Effector memory CD4-positive, alpha-beta T cell (primary cell): ENCODE measurements at places on chromosomes 2 and 18.

DNA sequence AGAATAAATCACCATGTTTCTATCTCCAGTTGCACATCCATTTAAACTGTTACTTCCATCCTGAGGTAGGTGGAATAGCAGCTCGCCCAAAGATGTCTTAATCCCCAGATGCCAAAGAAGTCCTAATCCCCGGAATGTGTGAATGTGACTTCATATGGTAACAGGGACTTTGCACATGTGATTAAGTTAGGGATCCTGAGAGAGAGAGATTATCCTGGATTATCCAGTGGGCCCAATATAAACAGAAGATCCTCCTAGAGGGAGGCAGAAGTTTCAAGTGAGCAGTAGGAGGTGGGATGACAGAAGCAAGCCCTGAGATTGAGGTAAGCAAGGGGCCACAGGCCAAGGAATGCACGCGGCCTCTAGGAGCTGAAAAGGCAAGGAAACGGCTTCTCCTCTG, 19.8 kb downstream of the CREG2 start:
- H3K4me1 ChIP-seq = peaks cover 3% of the 10 kb centered on the region
- H3K27me3 ChIP-seq = no peaks in the 10 kb centered on the region
- DNase-seq = no peak
- H3K27ac ChIP-seq = no peak overlapping the region

GRCh38 chr18:48064978-48065600, 134.6 kb upstream of the SMAD2 start:
- DNase-seq = no peak
- H3K27me3 ChIP-seq = no peaks in the 10 kb centered on the region
- H3K4me3 ChIP-seq = no peak overlapping the region

DNA sequence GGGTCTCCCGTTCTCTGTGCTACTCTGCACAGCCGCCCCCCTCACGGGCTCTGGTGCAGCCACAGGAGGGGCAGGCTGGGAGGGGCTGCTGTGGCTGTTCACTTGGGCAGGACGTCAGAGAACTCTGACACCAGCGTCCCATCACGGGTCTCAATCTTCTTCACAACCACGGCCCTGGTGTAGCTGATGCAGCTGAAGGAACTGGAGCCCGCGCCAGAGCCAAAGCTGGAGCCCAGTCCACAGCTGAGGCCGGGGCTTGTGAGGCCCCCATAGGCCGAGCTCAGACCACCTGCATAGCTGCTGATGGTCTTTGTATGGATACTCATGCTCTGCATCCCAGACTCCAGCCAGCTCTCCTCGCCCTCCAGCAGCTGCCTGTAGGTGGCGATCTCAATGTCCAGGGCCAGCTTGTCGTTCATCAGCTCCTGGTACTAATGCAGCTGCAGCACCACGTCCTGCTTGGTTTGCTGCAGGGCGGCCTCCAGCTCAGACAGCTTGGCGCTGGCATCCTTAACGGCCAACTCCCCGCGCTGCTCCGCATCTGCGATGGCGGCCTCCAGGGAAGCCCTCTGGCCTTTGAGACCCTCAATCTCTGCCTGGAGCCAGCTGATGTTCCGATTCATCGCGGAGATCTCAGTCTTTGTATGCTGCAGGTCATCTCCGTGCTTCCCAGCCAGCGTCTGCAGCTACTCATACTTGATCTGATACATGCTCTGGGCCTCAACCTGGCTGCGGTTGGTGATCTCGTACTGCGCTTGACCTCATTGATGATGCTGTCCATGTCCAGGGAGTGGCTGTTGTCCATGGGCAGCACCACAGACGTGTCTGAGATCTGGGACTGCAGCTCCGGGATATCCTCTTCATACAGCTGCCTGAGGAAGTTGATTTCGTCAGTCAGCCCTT, 7.4 kb upstream of the DUSP19 start:
- H3K27me3 ChIP-seq = no peaks in the 10 kb centered on the region
- H3K4me3 ChIP-seq = no peak overlapping the region
- H3K27ac ChIP-seq = no peak overlapping the region
- H3K4me1 ChIP-seq = no peaks in the 10 kb centered on the region

GRCh38 chr2:167057446-167057845, 169.2 kb downstream of the XIRP2 start:
- no peaks in the 10 kb centered on the region for H3K27me3 ChIP-seq
- H3K27ac ChIP-seq = no peak overlapping the region
- H3K4me3 ChIP-seq = no peak overlapping the region
- no peak for DNase-seq

DNA sequence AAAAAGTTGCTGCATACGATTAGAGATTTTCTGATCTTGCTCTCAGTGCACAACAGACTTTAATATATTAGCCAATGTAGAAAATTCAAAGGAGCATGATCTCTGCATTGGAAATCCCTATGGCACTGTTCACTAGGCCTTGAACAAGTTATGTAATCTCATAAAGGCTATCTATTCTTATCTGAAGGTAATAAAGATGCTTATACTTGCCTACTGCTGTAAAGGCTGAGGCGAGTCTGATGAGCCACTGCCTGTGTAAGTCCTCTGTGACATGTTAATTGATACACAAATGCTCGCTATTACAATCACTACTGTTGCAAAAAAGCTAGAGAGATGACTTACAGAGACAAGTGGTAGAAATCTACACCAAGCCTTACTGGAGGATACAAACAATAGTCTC, 207.4 kb downstream of the EPHA4 start:
- no peak overlapping the region for H3K4me3 ChIP-seq
- no peaks in the 10 kb centered on the region for H3K36me3 ChIP-seq
- H3K27me3 ChIP-seq = no peaks in the 10 kb centered on the region
- H3K4me1 ChIP-seq = no peaks in the 10 kb centered on the region
- no peak overlapping the region for H3K27ac ChIP-seq

GRCh38 chr2:241559323-241560161, 997 bp downstream of the BOK start:
- peaks cover 16% of the 10 kb centered on the region for H3K27me3 ChIP-seq
- DNase-seq = no peak
- H3K4me1 ChIP-seq = peaks cover 6% of the 10 kb centered on the region
- no peak overlapping the region for H3K27ac ChIP-seq
- peak overlapping the region; percentile 37 for H3K4me3 ChIP-seq

- H3K4me3 ChIP-seq = no peak overlapping the region
- H3K27me3 ChIP-seq = no peaks in the 10 kb centered on the region
Observed at GRCh38 chr2:23489471-23490322, 104.7 kb downstream of the KLHL29 start.

DNA sequence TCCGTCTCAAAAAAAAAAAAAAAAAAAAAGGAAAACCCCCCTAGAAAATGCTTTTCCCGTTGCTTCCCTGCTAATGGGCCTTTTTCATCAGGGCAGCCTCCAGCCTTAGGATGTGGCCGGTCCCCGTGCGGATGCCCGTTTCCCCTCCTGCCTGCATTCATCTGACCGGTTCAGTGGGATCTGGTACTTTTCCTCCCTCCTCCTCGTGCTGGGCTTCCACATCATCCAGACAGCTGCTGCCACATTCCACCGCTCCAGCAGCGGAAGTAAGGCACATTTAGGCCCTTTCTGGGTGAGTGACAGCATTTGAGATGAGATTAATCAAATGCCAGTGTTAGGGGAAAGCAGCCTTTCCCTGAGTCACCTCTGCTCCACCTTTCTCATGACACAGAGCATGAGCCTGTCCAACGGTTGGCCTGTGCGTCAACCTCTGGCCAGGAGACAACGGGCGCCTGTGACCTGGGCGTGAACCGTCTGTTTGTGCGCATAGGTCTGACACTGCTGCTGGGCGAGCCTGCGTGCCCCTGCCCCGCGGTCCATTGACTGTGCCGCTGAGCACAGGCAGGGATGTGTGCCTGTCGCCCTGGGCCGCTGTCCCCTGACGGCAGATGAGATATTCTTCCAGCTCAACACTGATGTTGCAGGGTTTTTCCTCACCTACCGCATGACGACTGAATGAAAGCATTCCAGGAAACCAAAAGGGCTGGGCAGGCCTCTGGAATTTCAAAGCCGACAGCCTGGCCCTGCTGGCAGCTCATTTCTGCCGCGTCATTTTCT, 174.0 kb downstream of the TGIF1 start:
- peaks cover 16% of the 10 kb centered on the region for H3K4me1 ChIP-seq
- no peak for DNase-seq
- H3K27ac ChIP-seq = peak overlapping the region; percentile 30

DNA sequence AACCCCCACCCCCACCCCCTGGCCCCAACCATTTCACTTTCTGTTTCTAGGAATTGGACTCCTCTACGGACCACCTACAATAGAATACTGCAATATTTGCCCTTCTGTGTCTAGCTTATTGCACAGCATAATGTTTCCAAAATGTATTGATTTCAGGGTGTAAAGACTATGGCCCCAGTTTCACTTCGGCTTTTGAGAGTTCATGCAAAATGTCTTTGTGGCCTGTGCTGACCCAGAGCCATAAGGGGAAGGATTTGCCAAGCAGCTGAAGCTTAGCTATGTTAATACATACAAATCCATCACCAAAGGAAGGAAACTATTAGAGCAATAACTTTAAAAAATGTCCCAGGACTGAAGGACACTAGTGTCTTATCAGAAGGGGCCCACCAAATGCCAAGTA, 11.2 kb upstream of the ATP9B start:
- no peaks in the 10 kb centered on the region for H3K36me3 ChIP-seq
- no peak overlapping the region for H3K27ac ChIP-seq
- DNase-seq = no peak

DNA sequence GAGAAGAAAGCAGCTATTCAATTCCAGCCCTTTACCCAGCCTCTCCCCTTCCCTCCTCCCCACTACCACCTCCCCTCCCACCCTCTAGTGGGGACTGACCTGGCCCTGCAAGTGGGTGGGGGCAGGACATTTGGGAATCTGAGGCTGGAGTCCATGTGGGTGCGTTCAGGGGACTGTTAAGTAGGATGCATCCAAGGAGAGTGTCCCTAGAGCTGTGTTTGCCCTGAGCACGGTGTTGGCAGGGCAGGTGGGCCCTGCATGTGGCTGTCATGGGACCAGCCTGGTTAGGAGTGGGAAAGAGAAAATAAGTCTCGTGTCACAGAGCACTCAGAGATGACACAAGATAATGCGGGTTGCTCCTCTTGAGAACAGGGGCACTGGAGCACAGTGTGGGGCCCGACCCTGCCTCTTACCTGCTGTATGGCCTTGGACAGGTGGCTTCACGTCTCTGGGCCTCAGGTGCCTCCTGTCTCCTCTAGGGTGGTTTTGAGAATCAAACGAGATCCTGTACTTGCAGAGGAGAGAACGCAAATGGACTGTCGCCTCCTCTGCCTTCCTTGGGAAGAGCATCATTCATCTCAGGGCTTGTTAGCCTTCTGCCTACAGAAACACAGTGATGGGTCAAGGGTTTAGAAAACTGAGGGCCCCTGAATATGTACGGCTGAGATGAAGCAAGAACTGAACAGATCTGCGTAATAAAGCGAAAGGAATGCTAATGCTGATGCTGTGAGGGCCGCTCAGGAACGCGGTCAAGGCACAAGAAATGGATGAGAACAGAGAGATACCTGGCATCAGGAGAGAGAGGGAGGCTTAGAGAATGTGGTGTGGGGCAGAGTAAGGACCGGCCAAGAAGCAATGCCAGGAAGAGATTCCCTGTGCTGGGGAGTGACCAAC, 187.7 kb upstream of the HAAO start:
- H3K4me3 ChIP-seq = no peak overlapping the region
- no peaks in the 10 kb centered on the region for H3K36me3 ChIP-seq
- DNase-seq = no peak
- H3K27me3 ChIP-seq = no peaks in the 10 kb centered on the region
- no peak overlapping the region for H3K27ac ChIP-seq

GRCh38 chr2:157867703-157868102, 8.4 kb downstream of the ACVR1 start:
- no peaks in the 10 kb centered on the region for H3K36me3 ChIP-seq
- no peak overlapping the region for H3K4me3 ChIP-seq
- H3K4me1 ChIP-seq = peaks cover under 1% of the 10 kb centered on the region
- no peaks in the 10 kb centered on the region for H3K27me3 ChIP-seq
- no peak overlapping the region for H3K27ac ChIP-seq

DNA sequence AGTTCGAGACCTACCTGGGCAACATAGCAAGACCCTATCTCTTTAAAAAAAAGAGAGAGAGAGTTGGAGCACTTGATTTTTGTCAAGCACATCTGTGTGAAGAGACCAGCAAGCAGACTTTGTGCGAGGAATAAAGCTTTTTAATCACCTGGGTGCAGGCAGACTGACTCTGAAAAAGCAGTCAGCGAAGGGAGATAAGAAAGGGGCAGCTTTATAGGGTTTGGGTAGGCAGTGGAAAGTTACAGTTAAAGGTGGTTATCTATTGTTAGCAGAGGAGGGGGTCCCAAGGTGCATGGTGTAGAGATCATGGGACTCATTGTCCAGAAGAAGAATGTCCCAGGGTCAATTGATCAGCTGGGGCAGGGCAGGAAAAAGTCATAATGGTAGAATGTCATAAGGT, 34.4 kb downstream of the NCL start:
- no peaks in the 10 kb centered on the region for H3K4me1 ChIP-seq
- no peaks in the 10 kb centered on the region for H3K36me3 ChIP-seq
- H3K4me3 ChIP-seq = no peak overlapping the region
- no peaks in the 10 kb centered on the region for H3K27me3 ChIP-seq
- no peak overlapping the region for H3K27ac ChIP-seq

DNA sequence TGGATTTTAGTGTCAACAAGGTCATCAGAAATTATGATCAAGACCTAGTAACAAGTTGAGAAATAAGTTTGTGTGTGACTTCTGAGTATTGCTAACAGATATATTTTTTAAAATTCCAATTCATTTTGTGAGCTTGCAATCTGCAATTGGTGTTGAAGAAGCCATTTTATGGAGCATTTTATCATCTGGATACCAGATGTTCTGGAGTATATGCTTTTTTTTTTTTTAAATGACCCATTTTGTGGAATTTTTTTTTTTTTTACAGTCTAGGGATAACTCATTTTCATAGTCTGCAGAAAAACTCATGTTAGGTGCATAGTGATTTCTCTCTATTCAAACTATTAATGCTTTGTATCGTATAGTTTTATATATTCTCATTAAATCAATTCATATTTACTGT, 12.6 kb downstream of the QPCT start:
- no peaks in the 10 kb centered on the region for H3K4me1 ChIP-seq
- no peak for DNase-seq
- H3K27ac ChIP-seq = no peak overlapping the region
- no peaks in the 10 kb centered on the region for H3K36me3 ChIP-seq
- no peak overlapping the region for H3K4me3 ChIP-seq

- no peaks in the 10 kb centered on the region for H3K4me1 ChIP-seq
- no peaks in the 10 kb centered on the region for H3K27me3 ChIP-seq
- H3K36me3 ChIP-seq = no peaks in the 10 kb centered on the region
- H3K27ac ChIP-seq = no peak overlapping the region
- H3K4me3 ChIP-seq = no peak overlapping the region
Observed at GRCh38 chr2:189536830-189537229, 43.8 kb downstream of the SLC40A1 start.

- H3K4me3 ChIP-seq = no peak overlapping the region
- H3K36me3 ChIP-seq = peaks cover 4% of the 10 kb centered on the region
- peaks cover 17% of the 10 kb centered on the region for H3K4me1 ChIP-seq
- H3K27ac ChIP-seq = no peak overlapping the region
Observed at GRCh38 chr2:24362253-24362652, 1.9 kb upstream of the ITSN2 start.

- no peak for DNase-seq
- H3K27ac ChIP-seq = no peak overlapping the region
- no peaks in the 10 kb centered on the region for H3K4me1 ChIP-seq
- no peaks in the 10 kb centered on the region for H3K27me3 ChIP-seq
Observed at GRCh38 chr2:5877360-5877759, 185.2 kb downstream of the SOX11 start.

- H3K4me1 ChIP-seq = no peaks in the 10 kb centered on the region
- H3K27me3 ChIP-seq = no peaks in the 10 kb centered on the region
- DNase-seq = no peak
- H3K27ac ChIP-seq = no peak overlapping the region
- no peaks in the 10 kb centered on the region for H3K36me3 ChIP-seq
- no peak overlapping the region for H3K4me3 ChIP-seq
Observed at GRCh38 chr2:217821536-217822147, 181.2 kb downstream of the TNS1 start.
